Hair follicular keratinocyte (primary cell): ENCODE measurements at places on chromosomes 12 and 14. TPM values are rescaled to one million over a fixed set of nuclear protein-coding genes. Genes with fewer than 3 reads are reported as not detected.

KCNK10 gene
- 0.08 and 0.31 TPM in 2 replicates for total RNA-seq

SPIC gene
- total RNA-seq: not detected in 2 replicates

CLEC1A gene
- not detected in 2 replicates for total RNA-seq

KRT75 gene
- total RNA-seq: 4.9 and 7.4 TPM in 2 replicates

KSR2 gene
- not detected in 2 replicates for total RNA-seq

CD4 gene
- total RNA-seq: not detected in 2 replicates

SERPINA10 gene
- not detected in 2 replicates for total RNA-seq

SERPINA3 gene
- total RNA-seq: 0.57 and 3.8 TPM in 2 replicates

PTPRR gene
- total RNA-seq: not detected in 2 replicates

IFNG-AS1 gene
- total RNA-seq: not detected in 2 replicates

BMP4 gene
- 0.91 TPM in 1 of 2 replicates, not detected in the other for total RNA-seq

OSGEP gene
- 38.0 and 55.1 TPM in 2 replicates for total RNA-seq

SELPLG gene
- total RNA-seq: 0.08 and 0.46 TPM in 2 replicates

INHBC gene
- total RNA-seq: not detected in 2 replicates

P2RX2 gene
- total RNA-seq: not detected in 2 replicates

GLI1 gene
- total RNA-seq: 0.57 and 3.4 TPM in 2 replicates
